Activated CD4-positive, alpha-beta T cell treated with anti-CD3 and anti-CD28 coated beads, Interleukin-10, Interleukin-2, amounts not matched to agents 100 ng/mL and 50 ng/mL, durations not matched to agents 16 hours and 8 hours (primary cell): ENCODE measurements at places on chromosomes 5 and 9.
A peak's percentile ranks its signal among the peaks of the same experiment; 100 is the strongest.

DNA sequence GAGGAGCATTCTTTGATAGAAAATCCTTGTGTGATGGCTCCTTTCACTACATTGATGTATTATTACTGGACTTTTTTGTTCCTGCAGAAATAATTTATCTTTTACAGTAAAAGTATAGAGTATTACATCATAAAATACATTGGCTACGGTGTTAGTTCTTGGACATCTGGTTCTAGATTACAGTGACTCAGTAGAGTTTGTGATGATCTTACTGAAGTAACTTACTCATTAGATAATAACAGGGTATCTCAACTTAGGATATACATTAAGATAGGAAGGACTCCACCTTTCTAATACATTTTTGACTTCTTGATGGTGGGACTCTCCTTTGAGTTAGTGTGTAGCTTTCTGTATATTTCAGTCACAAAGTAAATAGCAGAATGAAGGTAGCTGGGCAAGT lies 59.1 kb downstream of the ZNF462 start:
- no peak for DNase-seq

- DNase-seq: no peak
These were observed 45.6 kb upstream of the SLC44A1 start for GRCh38 chr9:105198865-105199264.

- no peak for DNase-seq
These were observed 2.7 kb upstream of the IL12B start for GRCh38 chr5:159332800-159333544.

DNA sequence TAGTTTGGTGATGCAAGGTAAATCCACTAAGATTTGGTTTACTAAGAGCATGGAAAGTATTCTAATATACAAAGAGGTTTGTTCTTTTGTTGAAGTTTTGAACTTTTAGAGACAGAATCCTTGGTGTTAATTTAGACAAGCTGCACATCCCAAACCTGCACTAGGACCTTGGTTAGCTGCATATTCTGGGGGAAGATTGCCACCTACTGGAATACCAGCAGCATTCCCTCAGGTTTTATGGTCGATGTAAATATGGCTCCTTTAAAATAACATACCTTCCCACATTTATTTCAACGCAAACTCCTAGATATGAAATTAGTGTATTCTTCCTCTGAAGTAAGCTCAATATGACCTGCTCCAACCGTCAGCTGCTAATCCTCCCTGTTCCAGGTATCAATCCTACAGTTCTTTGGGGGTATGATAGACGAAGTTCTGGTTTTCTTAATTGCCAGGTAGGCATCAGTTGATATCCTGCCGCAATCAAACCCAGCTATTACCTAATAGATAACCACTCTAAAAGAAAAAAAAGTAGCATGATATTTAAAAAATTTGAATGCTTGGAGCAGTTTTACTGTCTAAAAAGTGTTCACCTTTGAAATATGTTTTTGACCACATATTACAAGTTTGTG lies 624.1 kb downstream of the ISL1 start:
- peak; percentile 7 for DNase-seq

- DNase-seq: peak; percentile 19
These were observed 31.2 kb downstream of the FGF18 start for GRCh38 chr5:171450423-171451331.

GRCh38 chr9:7408845-7409244 lies 390.7 kb downstream of the DMAC1 start:
- no peak for DNase-seq
